ENCODE measurements at places on chromosomes 12 and 14.

GRCh38 chr12:132389026-132389425 lies 59.6 kb upstream of the GALNT9 start:
- no peak for DNase-seq

- no peak for DNase-seq
These were observed 54.3 kb downstream of the PLEKHG7 start for GRCh38 chr12:92756898-92757596.

- peak; percentile 64 for DNase-seq
These were observed 51.1 kb upstream of the CRACR2A start for GRCh38 chr12:3803865-3804472.

GRCh38 chr12:47079981-47080724 lies 394 bp upstream of the AMIGO2 start:
- DNase-seq: peak; percentile 55

GRCh38 chr12:85580562-85581168 lies 255.5 kb downstream of the RASSF9 start:
- no peak for DNase-seq

DNA sequence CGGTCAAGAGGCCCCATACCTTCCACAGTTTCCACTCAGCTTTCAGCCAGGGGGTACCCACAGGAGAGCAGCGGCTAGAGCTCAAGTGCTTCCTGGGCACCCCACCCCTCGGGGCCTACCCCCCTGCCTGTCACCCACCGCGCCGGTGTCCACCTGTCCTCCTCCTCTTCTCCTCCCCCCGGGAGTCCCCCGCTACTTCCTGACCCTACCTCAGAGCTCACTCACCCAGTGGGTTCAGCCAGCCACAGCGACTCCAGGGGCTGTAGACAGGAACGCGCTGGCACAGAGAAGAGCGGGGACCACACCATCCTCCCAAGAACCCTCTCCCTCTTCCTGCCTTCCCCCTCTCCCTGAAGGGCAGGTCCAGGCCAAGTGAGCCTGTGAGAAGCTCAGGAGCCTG lies 123.0 kb downstream of the ESRRB start:
- no peak for DNase-seq

DNA sequence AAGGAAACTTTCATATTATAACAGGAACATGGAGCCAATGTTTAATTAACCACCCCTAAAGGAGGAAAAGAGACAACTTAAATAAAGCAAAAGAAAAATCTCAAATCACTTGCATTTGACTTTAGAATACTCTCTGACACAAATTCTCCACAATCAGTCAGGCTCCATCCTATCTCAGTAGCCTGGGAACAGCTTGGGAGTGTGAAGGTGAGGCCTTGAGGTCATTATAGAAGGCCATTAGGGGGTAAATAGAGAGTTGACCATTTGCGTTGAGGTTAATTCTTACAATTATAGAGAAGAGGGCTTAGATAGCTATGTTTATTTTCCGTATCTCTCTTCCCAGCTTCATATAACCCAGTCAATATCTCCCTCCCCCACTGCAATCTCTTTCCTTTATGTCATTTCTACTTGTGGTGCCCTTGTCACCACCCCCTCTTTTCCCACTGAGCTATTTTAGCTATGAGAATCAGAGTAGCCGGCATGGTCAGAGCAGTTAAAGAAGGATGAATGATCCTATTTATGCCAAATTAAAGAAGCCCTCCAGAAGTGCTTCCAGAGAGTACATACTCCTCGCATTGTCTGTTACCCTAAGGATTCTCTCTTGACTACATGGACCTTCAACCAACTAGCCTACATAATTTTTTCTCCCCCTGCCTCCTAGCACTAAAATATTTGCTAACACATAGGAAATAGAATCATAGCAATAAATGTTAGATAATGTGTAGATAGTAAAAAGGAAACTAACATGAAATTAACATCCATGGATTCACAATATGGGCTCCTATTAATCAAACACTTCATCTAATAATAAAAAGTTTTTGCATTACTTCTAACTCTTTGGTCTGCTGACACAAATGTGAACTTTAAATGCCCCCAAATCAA lies 135.2 kb upstream of the KRR1 start:
- DNase-seq: no peak

All from renal cortical epithelial cell (primary cell).